ENCODE measurements at places on chromosomes 5 and 9.
A peak's percentile ranks its signal among the peaks of the same experiment; 100 is the strongest.

DNA sequence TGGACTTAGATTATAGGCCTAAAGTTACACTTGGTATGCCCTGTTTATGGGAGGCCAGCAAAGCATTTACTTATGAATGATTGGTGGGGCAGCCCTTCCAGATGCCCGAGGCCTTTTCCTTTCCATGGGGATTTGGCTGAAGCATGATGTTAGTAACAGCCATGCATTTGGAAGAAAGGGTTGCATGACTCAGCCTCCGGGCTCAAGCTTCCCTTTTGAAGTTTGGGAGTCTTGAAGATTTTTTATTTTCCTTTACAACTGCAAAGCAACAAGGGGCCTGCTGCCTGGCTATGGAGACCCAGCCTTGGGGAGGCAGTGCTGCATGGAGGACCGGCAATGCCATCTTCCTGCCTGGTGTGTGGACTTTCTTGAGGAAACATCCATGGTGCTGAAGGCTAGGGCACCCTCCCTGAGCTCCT lies 244.7 kb downstream of the ICE1 start:
- DNase-seq, result no peak

GRCh38 chr5:79301046-79301712 lies 65.2 kb downstream of the JMY start:
- DNase-seq, result no peak

GRCh38 chr5:103821361-103821760 lies 258.8 kb upstream of the NUDT12 start:
- no peak for DNase-seq

GRCh38 chr5:75951158-75951557 lies 132.0 kb upstream of the SV2C start:
- DNase-seq, result no peak

DNA sequence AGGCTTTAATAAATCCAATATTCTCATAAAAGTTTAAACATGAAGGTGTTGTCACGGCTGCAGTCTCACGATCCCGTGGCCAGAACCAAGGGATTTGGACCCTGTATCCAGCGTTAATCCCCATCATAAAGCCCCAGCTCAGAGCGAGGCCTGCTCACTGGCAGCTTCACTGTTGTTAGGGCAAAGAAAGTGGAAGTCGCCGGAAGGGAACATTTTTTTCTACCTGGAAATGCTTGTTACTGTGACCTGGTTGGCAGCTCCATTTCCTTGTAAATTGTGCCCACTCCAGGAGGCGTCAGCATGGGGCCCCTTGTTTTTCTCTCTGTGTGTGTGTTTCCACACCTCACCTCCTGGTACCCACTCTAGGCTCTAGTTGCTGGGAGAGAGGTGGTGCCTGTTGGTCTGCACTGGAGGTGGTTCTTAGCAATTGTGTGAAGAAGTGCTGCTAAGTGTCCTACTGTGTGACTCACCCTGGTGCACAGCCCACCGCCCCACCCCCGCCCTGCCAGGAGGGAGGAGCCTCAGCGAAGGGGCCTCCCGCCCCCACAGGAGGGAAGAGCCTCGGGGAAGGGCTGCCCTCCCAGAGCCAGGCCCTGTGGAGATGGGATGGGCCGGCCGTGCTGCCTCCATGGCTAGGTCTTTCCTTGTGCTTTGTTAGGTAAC lies 105.1 kb downstream of the EHMT1 start:
- no peak for DNase-seq

- DNase-seq, result no peak
These were observed 46.7 kb downstream of the GARNL3 start for GRCh38 chr9:127311239-127311741.

DNA sequence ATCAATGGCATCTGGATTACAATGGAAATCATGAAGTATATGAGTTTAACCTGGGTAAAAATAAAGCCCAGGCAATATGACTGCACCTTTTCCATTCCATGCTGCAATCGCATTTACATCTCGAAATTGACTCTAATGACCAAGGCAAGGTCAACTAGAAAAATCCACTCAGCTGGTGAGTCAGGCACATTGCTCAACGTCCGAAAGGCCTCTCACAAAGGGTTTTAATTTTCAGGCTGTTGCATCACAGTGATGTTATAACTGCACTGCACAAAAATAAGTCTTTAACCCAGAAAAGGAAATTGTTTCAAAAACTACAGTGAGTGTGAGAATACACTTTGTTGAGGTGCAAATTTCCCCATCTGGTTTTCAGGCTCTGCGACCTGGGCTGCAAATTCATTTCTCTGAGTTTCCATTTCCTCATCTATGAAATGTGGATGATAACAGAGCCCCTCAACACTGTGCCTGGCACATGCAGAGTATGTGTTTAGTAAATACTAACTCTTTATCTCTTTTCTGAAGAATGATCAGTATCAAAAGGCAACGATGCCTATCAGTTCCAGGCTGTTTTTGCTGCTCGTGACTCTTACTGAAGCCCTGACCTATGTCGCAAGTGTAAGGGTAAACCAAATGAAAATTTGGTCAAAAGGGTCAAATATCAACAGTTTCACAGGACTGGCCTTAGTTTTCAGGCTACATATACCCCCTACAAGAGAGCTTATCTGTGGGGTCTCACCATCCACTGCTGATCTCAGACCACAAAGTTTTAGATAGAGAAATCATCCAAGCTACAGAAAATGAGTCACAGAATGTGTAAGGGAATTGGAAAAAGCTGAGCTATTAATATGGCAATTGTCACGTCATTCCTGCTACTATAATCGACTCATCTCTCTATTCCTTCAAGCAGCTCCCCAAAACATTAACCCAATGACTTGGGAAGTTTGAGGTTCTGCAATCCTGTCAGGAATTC lies 4.1 kb downstream of the NFIL3 start:
- DNase-seq, result no peak

DNA sequence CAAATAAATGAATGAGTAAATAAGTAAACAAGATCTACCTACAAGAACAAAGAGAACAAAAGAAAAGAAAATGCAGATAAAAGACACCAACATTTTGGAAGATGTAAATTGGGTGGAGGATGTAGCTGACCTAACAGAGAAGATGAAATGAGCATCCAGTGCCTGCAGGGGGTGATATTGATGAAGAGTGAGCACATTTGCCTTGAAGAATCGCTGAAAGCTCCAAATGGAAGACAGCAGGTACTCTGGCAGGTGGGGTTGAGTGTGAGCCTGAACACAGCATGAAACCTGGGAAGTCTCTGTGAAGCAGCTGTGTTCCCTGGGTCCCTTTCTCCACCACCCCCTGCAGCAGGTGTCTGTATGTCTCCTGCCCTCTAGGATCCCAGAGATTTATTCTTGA lies 125.6 kb downstream of the NXNL2 start:
- DNase-seq, result no peak

- DNase-seq, result no peak
These were observed 100.5 kb downstream of the TLE4 start for GRCh38 chr9:79672236-79672635.

GRCh38 chr5:133509742-133510079 lies 102.6 kb downstream of the FSTL4 start:
- no peak for DNase-seq

GRCh38 chr5:117594166-117594565 lies 1019.5 kb upstream of the SEMA6A start:
- DNase-seq, result peak; percentile 8

GRCh38 chr5:147544556-147544955 lies 34.7 kb upstream of the DPYSL3 start:
- no peak for DNase-seq

DNA sequence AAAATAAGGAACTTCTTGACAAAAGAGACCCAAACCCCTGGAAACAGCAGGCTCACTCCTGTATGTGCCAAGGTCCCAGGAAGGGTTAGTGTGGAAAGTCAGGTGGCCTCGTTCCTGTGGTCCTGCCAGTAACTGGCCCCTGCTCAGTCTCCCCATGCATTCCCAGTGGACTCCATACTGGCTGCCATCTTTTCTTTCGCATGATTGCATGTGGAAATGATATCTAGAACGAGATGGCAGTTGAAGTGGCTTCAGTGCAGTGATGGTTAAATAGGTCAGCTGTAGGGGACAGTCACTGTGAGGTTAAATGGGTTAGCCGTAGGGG lies 30.4 kb downstream of the AHRR start:
- no peak for DNase-seq

DNA sequence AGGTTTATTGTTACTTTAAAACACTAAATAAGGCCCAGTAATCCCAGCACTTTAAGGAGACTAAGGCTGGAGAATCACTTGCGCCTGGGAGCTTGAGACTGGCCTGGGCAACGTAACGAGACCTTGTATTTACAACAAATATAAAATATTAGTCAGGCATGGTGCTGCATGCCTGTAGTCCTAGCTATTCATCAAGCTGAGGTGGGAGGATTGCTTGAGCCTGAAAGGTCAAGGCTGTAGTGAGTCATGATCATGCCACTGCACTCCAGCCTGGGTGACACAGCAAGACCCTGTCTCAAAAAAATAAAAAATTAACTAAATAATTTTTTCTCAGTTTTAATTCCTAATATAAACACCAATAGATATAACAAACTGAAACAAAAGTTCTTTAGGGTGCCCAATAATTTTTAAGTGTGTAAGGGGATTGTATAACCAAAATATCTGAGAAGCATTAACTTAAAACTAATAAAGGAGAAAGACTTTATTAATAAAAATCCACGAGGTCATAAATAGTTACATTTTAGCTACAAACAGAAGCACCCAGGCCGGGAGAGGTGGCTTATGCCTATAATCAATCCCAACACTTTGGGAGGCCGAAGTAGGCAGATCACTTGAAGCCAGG lies 32.7 kb downstream of the FAM13B start:
- DNase-seq, result no peak

DNA sequence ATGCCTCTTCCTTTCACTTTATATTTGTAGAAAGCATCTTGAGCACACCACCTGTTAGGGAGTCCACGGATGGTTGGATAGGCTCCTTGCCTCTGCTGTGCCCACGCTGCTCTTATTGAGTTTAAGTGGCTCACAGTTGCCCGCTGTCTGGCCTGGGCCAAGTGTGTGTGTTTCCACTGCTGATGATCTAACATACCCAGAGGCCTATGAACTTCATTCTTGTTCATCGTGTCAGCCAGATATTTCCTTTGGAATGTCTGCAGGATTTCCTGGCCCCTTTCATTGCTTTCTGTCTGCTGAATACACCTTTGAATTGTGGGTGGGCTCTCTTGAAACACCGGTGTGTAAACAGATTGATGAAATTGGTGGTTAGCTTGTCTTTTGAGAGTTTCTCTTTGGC lies 46.6 kb downstream of the MVB12B start:
- peak; percentile 54 for DNase-seq

- peak; percentile 38 for DNase-seq
These were observed 2.1 kb upstream of the CDH10 start for GRCh38 chr5:24646915-24647314.

- DNase-seq, result peak; percentile 23
These were observed 63.6 kb upstream of the IL17B start for GRCh38 chr5:149442563-149443182.

DNA sequence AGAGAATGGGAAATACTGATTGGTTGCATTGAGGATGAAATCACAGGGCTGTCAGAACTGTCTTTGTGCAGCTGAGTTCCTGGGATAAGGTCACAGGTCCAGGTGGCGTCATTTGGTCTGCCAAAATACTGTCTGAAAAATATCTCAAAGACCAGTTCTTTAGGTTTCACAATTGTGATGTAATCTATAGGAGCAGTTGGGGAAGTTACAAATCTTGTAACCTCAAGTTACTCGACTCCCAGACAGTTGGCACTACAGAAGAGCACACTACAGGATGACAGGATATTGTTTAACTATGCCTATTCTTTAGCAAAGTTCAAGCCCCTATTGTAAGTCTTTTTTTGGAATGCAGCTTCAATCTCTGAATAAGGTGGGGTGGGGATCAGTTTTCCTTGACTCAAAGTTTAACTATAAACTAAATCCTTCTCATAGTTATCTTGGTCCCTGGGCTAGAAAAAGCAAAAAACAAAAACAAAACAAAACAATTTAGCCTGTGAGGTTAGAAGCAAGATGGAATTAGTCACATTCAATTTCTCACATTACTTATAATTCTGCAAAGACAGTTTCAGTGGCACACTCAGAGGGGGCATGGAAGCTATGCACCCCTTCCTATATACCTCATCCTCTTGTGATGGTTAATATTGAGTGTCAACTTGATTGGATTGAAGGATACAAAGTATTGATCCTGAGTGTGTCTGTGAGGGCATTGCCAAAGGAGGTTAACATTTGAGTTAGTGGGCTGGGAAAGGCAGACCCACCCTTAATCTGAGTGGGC lies 276.0 kb downstream of the AUH start:
- DNase-seq, result no peak

- peak; percentile 30 for DNase-seq
These were observed 90.0 kb downstream of the DOCK8 start for GRCh38 chr9:304519-305185.

- DNase-seq, result peak; percentile 38
These were observed 21.6 kb downstream of the NCS1 start for GRCh38 chr9:130193531-130194377.

- no peak for DNase-seq
These were observed 595.0 kb downstream of the CDH12 start for GRCh38 chr5:22258139-22258538.
